ENCODE measurements at places on chromosomes 4 and X.
A peak's percentile ranks its signal among the peaks of the same experiment; 100 is the strongest.

- no peak for DNase-seq
These were observed 1212.2 kb upstream of the TENM3 start for GRCh38 chr4:181030961-181031360.

- DNase-seq, result peak; percentile 78
These were observed 1.4 kb downstream of the ELOVL6 start for GRCh38 chr4:110196871-110197528.

DNA sequence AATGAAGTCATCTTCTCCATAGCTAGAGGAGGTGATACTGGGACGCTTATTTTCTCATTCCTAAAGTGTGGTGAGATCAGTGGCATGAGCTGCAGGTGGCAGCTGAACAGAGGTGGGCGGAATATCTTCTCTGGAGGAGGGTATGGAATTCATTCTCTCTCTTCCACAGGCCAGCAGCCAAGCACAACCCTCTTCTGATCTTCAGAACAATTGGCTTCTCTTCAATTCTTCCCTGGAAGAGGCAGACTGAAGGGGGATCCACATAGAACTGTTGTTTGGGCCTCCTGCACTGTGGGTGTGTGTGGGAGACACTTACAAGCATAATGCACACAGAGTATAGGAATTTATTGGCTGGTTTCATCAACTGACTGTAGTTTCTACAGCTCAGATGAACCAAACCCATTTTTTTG, 180.4 kb upstream of the RASGEF1B start:
- DNase-seq, result no peak

GRCh38 chrX:145506214-145506613, 258.9 kb downstream of the SPANXN1 start:
- DNase-seq, result no peak

DNA sequence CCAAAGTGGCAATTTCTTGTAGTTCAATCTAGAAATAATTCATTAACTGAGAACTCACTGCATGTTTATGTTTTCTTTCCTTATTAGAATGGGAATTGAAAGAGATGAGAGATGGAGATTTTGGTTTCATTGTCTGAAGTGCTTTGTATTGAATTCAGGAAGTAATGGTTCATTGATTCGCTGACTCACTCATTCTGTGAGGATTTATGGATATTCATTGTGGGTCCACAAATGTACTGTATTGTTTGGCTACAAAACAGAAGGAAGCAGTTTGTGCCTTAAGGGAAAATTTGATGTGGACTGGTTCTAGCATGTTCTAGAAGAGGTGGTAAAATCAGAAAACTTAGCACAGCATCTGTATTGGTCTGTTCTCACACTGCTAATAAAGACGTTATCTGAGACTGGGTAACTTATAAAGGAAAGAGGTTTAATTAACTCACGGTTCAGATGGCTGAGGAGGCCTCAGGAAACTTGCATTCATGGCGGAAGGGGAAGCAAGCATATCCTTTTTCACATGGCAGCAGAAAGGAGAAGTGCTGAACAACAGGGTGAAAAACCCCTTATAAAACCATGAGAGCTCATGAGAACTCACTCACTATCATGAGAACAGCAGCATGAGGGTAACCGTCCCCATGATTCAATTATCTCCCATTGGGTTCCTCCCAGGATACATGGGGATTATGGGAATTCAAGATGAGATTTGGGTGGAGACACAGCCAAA, 132.3 kb upstream of the VCX3A start:
- no peak for DNase-seq

GRCh38 chr4:113733685-113734084, 27.9 kb downstream of the CAMK2D start:
- no peak for DNase-seq

- DNase-seq, result no peak
These were observed 152.6 kb downstream of the MAGEB17 start for GRCh38 chrX:16319929-16320328.

DNA sequence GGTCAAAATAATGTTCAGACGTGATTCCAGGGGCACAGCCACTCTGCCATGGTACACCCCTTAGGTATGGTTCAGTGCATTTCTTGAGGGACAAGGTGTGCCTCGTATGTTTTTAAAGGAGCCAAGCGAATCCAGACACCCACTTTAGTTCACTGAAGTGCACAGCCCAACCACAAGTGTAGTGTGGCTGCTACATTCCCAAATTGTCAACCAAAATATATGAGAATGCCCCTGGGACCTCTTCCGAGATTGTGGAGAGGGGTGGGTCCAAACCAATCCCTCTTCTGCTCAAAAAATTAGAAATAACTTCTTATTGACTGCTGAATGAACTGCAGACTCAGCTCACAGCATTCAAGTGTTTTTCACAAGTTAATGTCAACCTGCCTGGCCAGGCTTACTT, 7.4 kb upstream of the BRS3 start:
- DNase-seq, result no peak

- no peak for DNase-seq
These were observed 11.0 kb downstream of the BCOR start for GRCh38 chrX:40086569-40087335.

DNA sequence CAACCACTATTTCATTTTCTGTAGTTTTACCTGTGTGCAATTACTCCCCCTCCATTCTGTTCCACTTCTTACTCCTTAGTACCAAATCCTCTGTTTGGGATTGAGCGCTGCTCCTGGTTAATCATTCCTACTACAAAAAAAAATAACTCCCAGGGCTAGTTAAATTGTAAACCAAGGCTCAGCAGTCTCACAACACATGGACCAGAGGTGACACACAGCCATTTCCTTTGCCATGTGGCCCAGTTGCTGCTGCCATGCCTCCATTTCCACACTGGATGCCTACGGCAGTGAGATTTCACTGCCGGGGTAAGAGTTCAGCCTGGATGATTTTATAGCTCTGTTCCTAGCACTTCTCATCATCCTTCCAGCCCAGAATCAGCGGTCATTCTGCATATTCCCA, 107.2 kb downstream of the AKAP4 start:
- no peak for DNase-seq

- no peak for DNase-seq
These were observed 144.1 kb upstream of the RBPJ start for GRCh38 chr4:26176598-26177149.

DNA sequence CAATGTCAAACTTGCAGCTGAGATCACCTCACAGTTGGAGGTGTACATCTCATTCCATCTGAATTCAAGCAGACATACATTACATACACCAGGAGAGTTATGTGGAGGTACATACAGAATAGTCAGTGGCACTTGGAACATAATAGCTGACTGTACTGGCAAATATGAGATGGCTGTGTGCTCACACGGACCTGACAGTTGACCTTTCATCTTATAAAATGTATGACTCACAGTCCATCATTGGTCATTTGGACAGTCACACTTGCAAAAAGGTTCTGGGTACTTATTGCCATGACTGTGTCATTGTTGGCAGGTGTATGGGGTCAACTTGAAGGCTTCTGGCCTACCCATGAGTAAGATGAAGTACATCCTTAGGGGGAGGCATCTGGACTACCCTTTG, 88.6 kb upstream of the WDR1 start:
- no peak for DNase-seq

GRCh38 chr4:137363496-137363895, 168.8 kb downstream of the PCDH18 start:
- no peak for DNase-seq

DNA sequence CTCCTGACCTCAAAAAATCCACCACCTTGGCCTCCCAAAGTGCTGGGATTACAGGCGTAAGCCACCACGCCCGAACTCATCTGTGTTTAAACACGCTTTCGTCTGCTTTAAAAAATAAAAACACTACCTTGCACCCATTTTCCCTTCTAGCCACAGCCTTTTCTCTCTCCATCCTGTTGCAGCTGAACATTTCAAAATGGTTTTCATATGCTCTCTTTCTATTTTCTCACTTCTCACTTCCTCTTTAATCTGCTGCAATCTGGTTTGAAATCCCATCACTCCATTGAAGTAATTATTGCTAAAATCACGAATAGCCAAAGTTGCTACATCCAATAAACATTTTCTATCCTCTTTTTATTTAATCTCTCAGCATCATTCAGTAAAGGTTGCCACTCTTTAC, 70.0 kb downstream of the DCHS2 start:
- no peak for DNase-seq

- DNase-seq, result no peak
These were observed 51.1 kb upstream of the IL21 start for GRCh38 chr4:122671919-122672490.

DNA sequence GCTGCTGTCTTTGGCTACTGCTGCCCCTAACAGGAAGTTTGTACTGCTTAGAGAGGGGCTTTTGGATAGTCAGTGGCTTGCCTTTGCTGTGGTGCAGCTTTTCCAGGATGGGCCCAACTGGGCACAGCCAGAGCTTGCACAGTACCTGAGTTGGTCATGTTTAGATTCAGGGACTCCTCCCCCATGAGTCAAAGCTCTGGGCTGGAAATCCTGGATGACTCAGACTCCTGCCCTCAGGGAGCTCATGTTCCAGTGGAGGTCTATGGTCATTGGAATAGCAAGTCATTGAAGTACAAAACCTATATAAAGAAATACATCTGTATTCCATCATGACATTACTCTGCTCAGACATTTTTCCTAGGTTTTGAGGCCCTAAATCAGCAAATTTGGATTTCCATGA, 66.7 kb upstream of the PJA1 start:
- DNase-seq, result no peak

- DNase-seq, result no peak
These were observed 23.0 kb downstream of the ZNF721 start for GRCh38 chr4:475962-476361.

- DNase-seq, result no peak
These were observed 411.6 kb downstream of the STIM2 start for GRCh38 chr4:27272217-27272616.

DNA sequence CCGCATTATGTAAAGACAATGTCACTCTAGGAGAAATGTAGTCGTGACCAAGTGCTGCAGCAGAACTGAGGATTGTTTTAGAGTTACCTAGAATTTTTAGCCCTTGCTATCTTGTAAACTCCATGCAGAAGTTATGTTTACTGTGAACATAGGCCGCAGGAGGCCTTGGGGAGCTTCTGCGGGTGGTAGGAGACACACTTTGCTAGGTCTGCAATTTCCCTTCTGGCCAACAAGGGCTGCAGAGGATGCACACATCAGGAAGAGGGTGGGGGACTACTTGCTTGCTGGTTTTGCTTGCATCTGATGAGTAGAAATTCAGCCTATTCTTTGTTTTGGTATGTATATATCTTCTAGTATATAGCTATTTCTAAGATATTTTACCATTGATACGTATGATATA, 23.1 kb downstream of the BANK1 start:
- no peak for DNase-seq

DNA sequence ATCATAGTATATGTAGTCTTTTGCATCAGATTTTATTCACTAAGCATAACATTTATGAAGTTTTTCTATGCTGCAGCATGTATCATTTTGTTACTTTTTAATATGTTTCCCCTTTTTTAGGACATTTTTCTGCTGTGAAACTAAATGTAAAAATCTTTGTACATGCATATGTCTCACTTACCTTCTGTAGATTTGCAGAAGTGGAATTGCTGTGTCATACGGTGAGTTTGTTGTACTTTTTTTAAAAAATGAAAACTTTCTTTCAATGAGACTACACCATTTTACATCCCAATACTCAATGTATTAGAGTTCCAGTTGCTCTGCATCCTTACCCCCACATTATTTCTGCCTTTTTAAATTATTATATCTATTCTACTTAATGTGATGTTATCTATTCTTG, 868.9 kb downstream of the PDHA2 start:
- no peak for DNase-seq

GRCh38 chrX:57204306-57204705, 67.1 kb upstream of the SPIN2A start:
- DNase-seq, result no peak

- no peak for DNase-seq
These were observed 61.5 kb upstream of the AMOT start for GRCh38 chrX:112901869-112902725.
